ENCODE measurements at places on chromosomes 4 and X.

- DNase-seq, result no peak
These were observed 56.7 kb upstream of the FGFBP2 start for GRCh38 chr4:16019649-16020048.

GRCh38 chr4:165379678-165380064 is 863 bp downstream of the CPE start:
- DNase-seq, result no peak

DNA sequence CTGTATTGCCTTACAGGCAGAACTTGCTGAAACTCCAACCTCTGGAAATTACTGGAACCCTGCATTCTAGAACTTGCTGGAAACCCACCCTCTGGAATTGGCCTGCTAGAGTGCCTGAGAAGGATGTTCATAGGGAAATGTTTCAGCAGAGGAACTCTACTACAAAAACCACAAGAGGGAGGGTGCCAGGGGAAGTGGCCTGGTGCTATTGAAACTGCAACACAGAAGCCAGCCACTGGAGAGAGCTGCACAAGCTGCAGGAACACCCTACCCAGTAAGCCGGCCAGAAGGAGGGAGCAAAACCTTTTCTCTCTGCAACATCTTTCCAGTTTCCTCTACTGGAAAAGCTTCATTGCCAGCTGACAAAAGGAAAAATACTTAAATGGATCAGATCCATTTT is 2.5 kb upstream of the BRWD3 start:
- no peak for DNase-seq

DNA sequence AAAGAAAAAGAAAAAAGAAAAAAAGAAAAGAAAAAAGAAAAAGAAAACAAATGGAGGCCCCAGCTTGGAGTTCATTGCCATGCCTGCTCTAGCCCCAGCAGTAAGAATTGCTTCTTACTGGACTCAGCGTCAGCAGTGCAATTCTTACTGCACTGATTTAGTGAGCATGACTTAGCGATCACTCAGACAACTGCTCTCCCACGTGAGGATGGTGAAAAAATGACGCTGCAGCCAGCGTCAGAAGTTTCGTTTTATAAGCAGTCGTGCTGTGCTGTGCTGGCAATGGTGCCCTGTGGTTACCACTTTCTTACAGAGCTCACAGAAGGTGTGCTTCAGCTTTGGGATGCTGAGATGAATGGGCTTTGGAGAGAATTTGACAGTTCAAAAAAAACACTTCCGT is 68.3 kb upstream of the DDX3X start:
- DNase-seq, result peak; percentile 51

GRCh38 chr4:16959305-16959704 is 60.9 kb upstream of the LDB2 start:
- DNase-seq, result no peak

- DNase-seq, result no peak
These were observed 68.0 kb upstream of the ATXN3L start for GRCh38 chrX:13387666-13388494.

GRCh38 chrX:39626749-39627148 is 471.0 kb downstream of the BCOR start:
- no peak for DNase-seq

GRCh38 chrX:70172964-70173363 is 4.3 kb upstream of the DGAT2L6 start:
- no peak for DNase-seq

GRCh38 chr4:37762991-37763368 is 63.5 kb upstream of the PGM2 start:
- no peak for DNase-seq

- peak; percentile 76 for DNase-seq
These were observed 357.8 kb downstream of the MID1IP1 start for GRCh38 chrX:39158801-39159657.

- peak; percentile 53 for DNase-seq
These were observed at the start of gene RPS6KA3 for GRCh38 chrX:20266810-20267606. TSS of gene RPS6KA3 (minus strand) at chrX:20266909. CDS start at chrX:20266632, 277 bp downstream.

DNA sequence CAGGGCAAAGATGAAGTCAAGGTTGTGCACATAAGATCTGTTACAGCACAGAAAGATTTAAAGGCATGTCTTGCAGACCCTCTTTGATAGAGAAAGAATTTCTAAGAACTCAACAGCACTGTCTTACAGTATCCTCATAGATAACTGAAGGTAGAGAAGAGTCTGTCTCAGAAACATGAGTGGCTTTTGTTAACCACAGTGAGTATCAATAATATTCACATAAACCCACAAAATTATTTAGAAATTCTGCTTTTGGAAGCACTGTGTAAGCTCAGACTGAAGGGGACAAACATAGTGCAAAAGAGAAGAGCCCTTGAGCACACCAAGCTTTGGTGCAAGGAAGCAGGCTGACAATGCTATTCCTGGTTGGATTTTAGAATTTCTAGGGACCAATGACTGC is 166.0 kb upstream of the SH3RF1 start:
- no peak for DNase-seq
